ENCODE measurements at places on chromosomes 2 and 18. TPM values are rescaled to one million over a fixed set of nuclear protein-coding genes. Genes with fewer than 3 reads are reported as not detected.

DNA sequence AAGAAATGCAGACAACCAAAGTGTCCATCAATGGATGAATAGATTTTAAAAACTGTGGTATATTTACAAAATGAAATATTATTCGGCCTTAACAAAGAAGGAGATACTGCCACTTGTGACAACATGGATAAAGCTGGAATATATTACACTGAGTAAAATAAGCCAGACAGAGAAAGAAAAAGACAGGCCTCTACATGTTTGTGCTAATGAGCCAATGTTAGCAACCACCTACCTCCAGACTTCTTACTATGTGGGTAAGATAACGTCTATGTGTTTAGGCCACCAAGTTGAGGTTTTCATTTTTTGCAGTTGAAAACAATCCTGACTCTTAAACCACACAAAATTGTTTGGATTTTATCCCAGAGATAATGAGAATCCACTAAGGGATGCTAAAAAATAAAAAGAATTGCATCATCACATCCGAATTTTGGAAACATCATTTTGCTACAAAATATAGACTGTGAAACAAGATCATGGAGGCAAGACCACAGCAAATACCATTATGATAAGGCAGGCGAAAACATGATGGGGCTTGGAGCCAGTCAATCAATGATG is 47.0 kb downstream of the EVA1A start:
- DNase-seq: no peak

- no peak for DNase-seq
These were observed 277.8 kb upstream of the SLC14A2 start for GRCh38 chr18:45337477-45337876.

- DNase-seq: no peak
These were observed 259.7 kb downstream of the TMX3 start for GRCh38 chr18:68455229-68455603.

GRCh38 chr18:44709307-44710126 is 28.8 kb downstream of the SETBP1 start:
- DNase-seq: no peak

DNA sequence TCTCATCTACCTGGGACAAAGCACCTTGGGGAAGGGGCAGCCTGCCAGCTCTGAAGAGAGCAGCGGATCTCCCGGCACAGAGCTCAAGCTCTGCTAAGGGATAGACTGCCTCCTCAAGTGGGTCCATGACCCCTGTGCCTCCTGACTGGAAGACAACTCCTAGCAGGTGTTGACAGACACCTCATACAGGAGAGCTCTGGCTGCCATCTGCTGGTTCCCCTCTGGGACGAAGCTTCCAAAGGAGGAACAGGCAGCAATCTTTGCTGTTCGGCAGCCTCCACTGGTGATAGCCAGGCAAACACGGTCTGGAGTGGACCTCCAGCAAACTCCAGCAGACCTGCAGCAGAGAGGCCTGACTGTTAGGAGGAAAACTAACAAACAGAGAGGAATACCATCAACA is 549.9 kb upstream of the LRATD1 start:
- DNase-seq: no peak

- DNase-seq: no peak
These were observed 46.2 kb upstream of the SMAD7 start for GRCh38 chr18:48996901-48997463.

- DNase-seq: no peak
These were observed 542.0 kb upstream of the GCFC2 start for GRCh38 chr2:76252704-76253103.

DNA sequence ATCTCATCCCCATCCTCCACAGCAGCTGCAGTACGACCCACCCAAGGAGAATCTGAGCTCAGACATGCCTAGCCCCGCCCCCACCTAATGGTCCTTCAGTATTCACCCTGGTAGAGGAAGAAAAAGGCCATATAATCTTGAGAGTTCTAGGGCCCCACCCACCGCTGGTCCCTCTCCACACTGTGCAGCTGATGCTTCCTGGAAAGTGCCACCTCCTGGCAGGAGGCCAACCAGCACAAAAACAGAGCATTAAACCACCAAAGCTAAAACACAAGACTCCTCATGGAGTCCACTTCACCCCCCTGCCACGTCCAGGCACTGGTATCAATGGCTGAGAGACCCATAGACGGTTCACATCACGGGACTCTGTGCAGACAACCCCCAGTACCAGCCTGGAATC is 40.7 kb downstream of the MC4R start:
- peak; percentile 32 for DNase-seq

DNA sequence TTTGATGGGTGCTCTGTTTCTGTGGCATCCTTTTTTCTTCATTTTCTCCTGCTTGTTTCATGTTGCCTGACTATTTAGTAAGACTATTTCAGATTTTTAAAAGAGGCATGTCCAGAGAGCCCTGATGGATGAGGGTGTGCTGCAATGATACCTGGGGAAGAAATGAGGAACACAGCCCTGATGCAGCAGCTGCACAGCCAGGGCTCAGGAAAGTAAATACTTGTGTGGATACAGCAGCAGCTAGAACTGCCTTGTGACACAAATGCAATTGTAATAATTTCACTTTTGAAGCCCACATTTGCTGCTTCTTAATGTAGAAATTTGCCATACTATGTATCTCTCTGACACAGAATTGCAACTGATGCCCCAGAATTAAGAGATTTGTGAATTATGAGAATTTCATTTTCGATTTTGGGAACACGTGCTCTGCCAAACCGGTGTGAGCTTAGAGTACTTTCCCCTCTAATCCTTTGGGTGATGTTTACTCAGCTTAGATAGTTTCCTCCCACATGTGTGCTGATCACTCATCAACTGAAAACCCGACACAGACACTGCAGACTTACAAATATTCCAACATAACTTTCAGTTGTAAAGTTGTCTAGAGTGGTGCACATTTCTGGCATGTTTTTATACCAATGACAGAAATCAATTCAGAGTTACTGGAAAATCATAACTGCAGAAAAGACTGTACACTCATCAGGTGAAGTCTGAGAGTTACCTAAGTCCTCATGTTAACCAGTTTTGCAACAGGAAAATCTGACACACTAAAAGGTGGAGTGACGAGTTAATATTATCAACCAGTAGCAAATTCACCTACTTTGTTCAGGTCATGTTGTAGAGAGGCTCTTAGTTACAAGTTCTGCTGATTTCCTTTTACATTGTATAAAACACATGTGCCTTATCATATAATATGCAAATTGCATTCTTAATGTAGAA is 383.4 kb downstream of the CBLN2 start:
- DNase-seq: no peak

DNA sequence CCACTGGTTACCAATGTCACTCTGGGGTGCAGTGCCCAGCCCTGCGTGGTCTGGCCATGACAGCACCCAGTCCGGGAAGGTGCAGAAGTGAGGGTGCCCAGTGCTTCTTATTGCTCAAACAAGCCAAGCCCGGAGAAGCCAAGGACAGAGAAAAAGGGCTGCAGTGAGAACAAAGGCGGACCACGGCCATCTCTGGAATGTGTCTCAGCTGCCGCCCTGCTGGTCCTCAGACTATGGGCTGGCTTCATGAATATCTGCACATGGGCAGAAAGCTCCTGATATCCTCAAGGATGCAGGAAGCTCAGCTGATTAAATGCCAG is 28.7 kb downstream of the COPS9 start:
- no peak for DNase-seq

DNA sequence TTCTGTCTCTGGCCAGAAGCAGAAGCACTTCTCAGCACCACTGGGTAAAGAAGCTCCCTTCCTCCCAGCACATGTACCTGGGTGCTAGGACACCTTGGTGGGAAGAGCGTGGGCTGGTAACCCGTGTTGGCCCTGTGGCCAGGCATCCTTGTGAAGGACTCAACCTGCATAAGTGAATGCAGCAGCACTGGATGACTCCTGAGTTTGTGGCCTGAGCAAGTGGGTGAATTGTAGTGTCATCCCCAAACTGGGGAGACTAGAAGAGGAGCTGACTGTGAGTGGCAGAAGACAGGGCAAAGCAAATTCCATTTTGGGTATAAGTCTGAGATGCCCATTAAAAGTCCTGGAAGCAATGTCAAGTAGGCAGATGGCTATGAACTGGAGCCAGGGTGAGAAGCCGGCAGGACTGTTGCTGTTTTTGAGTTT is 63.4 kb downstream of the STAT1 start:
- no peak for DNase-seq

DNA sequence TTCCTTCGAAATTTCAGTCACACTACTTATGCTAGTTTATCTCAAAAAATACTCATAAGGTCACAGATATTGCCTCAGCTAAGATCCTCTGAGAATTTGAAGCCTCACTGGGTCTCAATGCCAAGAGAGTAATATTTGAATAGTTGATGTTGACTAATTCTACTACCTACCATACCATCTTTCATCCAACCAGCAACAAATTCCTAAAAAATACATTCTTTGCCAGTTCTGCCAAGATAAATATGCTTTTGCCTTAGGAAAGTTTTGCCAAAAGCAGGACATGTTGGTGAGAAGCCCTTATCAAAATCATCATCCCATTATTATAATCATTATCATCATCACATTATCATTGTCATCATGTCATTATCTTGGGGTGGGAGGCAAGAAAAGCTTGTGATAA is 544.6 kb upstream of the ZEB2 start:
- DNase-seq: no peak

GRCh38 chr2:148917431-148917830 is 42.4 kb downstream of the KIF5C start:
- no peak for DNase-seq

GRCh38 chr18:49988733-49989132 is 175.4 kb upstream of the ACAA2 start:
- DNase-seq: no peak

GRCh38 chr2:238238311-238238765 is 1.5 kb downstream of the HES6 start:
- no peak for DNase-seq

DNA sequence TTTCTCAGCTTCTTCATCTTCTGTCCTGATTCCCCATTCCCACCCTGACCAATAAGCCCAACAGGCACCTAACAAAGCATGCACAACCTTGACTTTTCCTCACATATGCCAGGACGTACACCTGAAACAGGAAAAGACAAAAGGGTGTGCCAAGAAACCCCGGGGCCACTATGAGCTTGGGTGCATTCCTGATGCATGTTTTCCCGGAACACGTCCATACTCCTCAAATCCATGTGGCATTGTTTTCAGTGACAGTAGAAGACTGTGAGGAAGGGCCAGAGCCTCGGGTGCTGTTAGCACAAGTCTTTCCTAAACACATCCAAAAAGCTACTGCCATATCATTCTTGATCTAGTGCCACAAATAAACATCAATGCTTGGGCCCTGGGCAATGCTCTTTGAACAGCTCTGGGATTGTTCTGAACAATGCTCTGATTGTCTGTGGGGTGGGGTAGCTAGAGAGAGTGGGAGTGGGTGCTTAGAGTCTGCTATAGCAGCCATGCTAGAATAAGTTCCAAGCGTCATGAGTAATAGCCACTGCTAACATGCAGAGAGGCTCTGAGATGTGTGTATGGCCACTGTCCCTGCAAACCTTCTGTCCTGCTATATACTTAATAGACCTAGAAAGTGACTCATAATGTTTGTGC is 181.7 kb upstream of the CRIM1 start:
- DNase-seq: no peak

DNA sequence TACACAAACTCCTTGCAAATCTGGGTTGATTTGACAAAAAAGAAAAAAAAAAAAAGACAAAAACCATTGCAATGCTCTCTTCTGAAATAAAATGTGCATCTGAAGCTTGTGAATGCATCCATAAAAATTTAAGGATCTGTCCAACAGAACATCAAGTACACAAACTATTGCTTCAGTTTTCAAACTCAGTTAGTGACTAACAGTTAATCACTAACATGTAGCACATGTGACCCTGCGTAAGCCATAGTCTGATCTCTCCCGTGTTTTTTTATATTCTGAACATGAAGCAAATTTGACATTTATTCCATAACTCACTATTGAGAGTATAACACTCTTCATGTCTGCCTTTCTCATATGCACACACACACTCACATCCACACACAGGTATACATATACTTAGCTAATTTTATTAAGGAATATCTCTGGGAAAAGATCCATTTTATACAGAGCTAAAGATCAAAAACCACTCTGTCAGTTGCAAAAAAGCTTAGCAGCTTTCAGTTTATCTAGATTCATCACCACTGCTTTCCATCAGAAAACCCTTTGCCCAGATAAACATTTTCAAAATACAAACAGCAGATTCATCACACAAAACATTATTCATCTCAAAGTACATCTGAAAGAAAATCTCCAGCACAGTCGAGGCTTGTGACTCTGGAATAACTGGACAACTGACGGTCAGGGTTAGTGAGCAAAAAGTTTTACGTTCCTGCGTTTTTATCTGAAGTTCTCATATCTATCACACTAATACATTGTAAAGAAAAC is 1000.4 kb upstream of the ACVR2A start:
- no peak for DNase-seq

DNA sequence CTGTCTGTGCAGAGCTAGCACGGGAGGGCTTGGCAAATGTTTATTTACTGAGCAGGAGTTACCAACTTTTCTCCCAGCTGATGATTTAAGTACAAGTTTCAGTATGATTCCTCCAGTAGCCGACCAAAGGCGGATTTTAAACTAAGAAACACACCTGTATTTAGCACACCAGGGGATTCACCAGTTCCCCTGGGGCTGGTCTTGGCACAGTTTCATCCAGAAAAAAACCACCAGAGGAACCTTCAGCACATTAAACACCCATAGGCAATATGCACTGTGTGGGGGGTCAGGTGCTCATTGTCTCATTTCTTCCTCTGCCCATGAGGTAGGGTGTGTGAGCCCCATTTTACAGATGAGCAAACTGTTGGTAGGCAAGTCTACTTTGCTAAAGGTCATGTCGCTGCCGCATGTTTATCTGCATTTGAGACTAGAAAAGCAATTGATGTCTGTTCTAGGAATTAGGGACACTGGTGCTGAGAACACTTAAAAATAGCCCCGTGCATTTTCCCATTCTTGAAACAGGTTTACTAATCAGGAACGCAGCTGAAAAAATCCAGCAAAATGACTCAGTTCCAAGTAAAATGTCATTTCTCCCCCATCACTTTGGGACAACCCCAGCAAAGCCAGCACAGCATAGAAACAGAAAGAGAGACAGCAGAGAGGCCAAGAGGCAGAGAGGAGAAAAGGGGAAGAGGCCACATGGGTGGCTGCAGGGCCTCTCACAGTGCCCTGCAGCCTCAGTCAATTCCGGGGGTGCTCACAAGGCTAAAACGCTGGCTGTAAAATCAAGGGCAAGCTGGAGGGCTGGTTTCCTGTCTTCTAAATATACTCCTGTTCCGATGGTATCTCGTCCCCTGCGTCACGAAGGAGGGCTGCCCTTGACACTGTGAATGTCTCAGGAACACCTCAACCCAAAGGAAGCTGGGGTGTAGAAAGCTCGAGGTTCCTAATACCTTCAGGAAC is 166.8 kb upstream of the ID2 start:
- DNase-seq: no peak

GRCh38 chr2:2735041-2735440 is 404.0 kb upstream of the MYT1L start:
- DNase-seq: no peak

The CD8B2 gene
- not detected for total RNA-seq

The ERICH2 gene
- total RNA-seq: 0.64 TPM

The DAW1 gene
- not detected for total RNA-seq

The MAP3K2 gene
- 35.5 TPM for total RNA-seq

The TTLL4 gene
- 13.2 TPM for total RNA-seq

The BIN1 gene
- total RNA-seq: 1,036 TPM

The AKAIN1 gene
- not detected for total RNA-seq

The TEKT4 gene
- total RNA-seq: 0.14 TPM

The SIX2 gene
- 31.4 TPM for total RNA-seq
